Hematopoietic multipotent progenitor cell (in vitro differentiated cells): ENCODE measurements at places on chromosomes 11 and 22.

DNA sequence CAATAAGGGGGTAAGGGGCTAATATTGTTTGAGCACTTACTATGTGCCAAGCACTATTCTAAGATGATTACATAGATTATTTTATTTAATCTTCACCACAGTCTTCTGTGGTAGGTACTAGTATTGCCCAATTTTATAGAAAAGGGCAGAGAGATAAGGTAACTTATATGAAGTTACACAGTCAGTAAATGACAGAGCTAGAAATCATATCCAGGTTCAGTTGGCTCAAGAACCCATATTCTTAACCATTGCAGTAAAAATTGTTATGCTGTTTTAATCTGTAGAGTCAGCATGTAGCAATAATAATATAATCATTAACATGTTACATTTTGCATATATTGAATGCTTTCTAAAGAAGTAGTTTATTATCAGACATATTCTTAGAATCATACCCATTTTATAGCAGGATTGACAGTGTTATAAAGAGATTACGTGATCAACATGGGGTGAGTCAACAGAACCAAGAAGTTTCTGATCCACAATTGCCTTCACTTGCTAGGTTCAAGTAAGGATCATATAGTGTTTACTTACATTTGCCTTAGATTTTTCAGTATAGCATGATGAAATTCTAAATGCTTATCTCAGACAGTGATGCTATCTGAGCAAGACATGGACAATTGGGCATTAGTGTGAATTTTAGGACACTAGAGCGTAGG, 46.4 kb downstream of the CSTPP1 start:
- DNase-seq = no peak

GRCh38 chr22:39369586-39369985, 19.8 kb downstream of the SYNGR1 start:
- no peak for DNase-seq

GRCh38 chr11:30561691-30562415, 24.3 kb downstream of the MPPED2 start:
- peak; percentile 8 for DNase-seq

DNA sequence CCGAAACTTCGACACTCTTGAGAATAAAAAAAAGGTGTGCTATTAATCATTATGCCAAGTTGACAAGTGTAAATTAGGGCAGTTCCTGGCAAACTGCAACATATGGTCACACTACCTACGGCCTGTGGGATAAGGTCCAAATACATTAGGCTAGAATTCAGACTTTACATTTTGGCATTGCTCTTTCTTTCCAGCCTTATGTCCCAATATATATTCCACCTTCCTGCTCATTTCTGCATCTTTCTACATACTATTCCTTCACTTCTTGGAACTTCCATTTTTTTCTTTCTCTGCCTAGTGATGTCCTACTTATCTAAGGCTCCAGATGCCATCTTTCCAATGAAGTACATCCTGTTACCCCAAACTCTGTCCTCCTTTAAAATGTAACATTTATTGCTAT, 577.2 kb downstream of the LRRC4C start:
- DNase-seq = no peak
